ENCODE measurements at places on chromosomes 11 and 22. TPM values are rescaled to one million over a fixed set of nuclear protein-coding genes. Genes with fewer than 3 reads are reported as not detected.

- H3K4me1 ChIP-seq, result no peaks in the 10 kb centered on the region
- no peak overlapping the region for H3K4me3 ChIP-seq
These were observed 33.5 kb downstream of the GLB1L2 start for GRCh38 chr11:134365011-134365925.

DNA sequence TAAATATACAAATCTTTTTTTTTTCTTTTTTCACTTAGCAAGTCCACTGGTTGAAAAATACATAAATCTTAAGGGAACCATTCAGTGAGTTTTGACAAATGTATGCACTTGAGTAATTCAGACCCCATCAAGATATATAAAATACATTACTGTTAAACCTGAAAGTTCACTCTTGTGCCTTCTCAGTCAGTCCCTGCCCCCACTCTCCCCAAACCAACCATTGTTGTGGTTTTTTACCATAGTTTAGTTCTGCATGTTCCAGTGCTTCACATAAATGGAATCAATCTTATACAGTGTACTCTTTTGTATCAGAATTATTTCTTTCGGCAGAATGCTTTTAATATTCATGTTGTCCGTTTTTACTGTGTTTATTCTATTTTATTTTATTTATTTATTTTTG lies 26.1 kb downstream of the RNF214 start:
- H3K4me3 ChIP-seq, result no peak overlapping the region
- H3K36me3 ChIP-seq, result peaks cover 24% of the 10 kb centered on the region
- no peaks in the 10 kb centered on the region for H3K27me3 ChIP-seq
- no peak overlapping the region for H3K27ac ChIP-seq
- H3K4me1 ChIP-seq, result no peaks in the 10 kb centered on the region
- DNase-seq, result no peak

DNA sequence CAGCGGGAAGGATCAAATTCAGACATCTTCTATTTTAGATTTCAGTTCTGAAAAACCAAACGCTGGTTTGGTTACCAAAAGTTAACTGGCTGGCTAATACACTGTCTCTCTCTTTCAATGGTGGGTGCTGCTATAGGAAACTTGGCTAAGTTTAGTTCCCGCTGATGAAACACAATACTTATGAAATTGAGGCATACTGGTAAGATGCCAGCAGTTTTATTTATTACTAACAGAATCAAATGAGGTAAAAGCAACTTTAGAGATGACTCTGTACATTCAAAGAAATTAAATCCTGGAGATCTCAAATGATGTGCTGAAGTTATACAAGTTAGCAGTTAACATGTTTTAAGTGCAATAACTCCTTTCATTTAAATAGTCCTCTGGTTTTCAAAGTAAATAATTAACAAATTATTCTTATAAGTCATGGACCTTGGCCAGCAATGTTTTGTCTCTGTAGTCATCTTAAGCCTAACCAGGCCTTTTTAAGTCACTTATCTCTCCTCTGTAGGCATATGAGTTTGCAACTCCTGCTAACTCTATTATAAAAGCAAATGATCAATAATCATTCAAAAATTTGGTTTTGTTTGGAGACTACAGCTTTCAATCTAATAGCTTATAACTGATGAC lies 54.8 kb downstream of the PAK1 start:
- H3K4me3 ChIP-seq, result no peak overlapping the region
- H3K36me3 ChIP-seq, result no peaks in the 10 kb centered on the region
- peaks cover 21% of the 10 kb centered on the region for H3K4me1 ChIP-seq
- H3K27me3 ChIP-seq, result no peaks in the 10 kb centered on the region

DNA sequence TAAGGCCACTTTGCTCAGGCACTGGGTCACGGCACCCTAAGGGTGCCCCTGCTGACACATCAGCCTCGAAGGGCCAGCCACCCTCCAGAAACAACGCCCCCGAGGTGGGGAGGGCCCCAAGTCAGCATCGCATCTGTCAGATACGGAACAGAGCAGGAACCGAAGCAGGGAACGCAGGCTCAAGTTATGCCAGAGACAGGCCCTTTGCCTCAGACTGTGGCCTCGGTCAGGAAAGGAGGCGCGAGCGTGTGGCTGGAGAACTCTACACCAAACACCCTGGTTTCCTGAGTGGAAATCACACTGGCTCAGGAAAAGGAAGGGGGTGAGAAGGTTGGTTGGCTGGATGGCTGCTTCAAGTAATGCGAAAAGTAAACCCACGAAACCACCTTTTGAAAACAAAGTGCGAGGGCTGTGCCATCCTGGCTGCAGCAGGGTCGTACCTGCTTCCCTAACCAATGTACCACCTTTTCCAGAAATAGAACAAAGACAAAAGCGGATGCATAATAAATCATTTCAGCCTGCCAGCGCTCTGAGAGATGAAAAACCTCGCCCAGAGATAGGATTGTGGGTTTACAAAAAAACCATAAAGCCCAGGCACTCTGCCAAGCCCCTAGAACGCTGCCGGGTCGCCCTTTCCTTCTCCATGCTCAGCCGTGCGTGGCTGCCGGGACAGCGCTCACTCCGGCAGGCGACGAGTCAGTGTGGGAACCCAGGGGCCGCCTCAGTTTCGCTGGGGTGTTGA lies 38.6 kb downstream of the TRMU start:
- no peaks in the 10 kb centered on the region for H3K4me1 ChIP-seq
- no peak overlapping the region for H3K27ac ChIP-seq
- no peaks in the 10 kb centered on the region for H3K36me3 ChIP-seq
- no peak for DNase-seq

GRCh38 chr11:32052215-32052614 lies 38.7 kb upstream of the RCN1 start:
- H3K27me3 ChIP-seq, result peaks cover 3% of the 10 kb centered on the region
- DNase-seq, result no peak
- H3K36me3 ChIP-seq, result no peaks in the 10 kb centered on the region
- no peaks in the 10 kb centered on the region for H3K4me1 ChIP-seq
- no peak overlapping the region for H3K4me3 ChIP-seq

DNA sequence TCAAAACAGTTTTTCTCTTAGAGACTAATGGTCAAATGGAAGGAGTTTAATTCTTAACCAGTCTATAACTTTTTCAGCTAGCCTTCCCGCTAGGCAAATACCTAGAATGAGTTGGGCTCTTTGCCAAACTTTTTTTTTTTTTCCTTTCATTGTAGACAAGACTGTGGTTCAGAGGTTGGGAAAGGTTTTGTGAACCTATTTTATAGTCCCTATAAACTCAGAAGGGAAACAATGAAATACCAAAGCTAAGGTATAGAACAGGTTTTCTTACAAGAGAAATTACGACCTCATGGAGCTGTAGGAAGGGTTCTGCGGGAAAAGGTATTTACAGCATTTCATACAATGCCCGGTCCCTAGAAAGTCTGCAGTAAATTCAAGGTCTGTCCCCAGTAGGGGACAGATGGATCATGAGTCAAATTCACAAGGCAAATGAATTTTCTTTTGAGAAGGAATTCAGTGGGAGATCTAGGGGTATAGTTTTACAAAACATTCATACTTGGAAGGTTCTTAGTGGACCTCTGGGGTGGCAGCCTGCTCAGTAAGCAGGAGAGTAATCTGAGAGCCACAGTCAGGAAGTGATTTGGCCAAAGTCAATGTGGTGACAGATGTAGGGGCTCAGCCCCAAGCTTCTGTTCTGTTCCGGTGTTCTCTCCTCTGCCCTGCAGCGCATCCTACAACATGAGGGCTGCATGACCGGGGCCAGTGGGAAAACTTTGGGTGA lies 146.8 kb downstream of the DBX1 start:
- no peaks in the 10 kb centered on the region for H3K36me3 ChIP-seq
- no peaks in the 10 kb centered on the region for H3K27me3 ChIP-seq
- peak; percentile 55 for DNase-seq
- peaks cover 10% of the 10 kb centered on the region for H3K4me1 ChIP-seq

FAM180B gene
- not detected for total RNA-seq

NECTIN1 gene
- 2.2 TPM for total RNA-seq

SPINDOC gene
- total RNA-seq, result 2.7 TPM

GRCh38 chr11:79413268-79413667 lies 27.6 kb downstream of the TENM4 start:
- H3K27me3 ChIP-seq, result no peaks in the 10 kb centered on the region
- H3K27ac ChIP-seq, result no peak overlapping the region
- peaks cover 8% of the 10 kb centered on the region for H3K4me1 ChIP-seq

DBX1 gene
- not detected for total RNA-seq

DNA sequence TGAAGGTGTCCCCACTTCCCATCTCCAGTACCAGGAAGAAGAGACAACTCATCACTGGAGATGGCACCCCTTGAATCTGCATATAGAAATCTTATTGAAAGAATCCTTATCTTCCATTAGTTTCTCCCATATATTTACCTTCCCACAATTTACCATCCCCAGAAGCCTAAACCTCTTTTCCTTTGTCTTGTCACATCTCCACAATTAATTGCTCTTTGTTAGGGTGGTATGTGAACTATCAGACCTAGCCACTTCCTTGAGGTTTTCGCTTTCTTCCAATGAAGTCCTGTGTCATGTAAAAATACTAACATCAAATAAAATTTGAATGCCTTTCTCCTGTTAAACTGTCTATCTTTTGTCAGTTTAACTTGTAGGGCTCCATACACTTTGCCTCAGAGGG lies 37.9 kb downstream of the FAM227A start:
- H3K36me3 ChIP-seq, result no peaks in the 10 kb centered on the region
- no peak overlapping the region for H3K27ac ChIP-seq
- no peaks in the 10 kb centered on the region for H3K27me3 ChIP-seq
- peaks cover 10% of the 10 kb centered on the region for H3K4me1 ChIP-seq
- no peak for DNase-seq
- H3K4me3 ChIP-seq, result no peak overlapping the region

DNA sequence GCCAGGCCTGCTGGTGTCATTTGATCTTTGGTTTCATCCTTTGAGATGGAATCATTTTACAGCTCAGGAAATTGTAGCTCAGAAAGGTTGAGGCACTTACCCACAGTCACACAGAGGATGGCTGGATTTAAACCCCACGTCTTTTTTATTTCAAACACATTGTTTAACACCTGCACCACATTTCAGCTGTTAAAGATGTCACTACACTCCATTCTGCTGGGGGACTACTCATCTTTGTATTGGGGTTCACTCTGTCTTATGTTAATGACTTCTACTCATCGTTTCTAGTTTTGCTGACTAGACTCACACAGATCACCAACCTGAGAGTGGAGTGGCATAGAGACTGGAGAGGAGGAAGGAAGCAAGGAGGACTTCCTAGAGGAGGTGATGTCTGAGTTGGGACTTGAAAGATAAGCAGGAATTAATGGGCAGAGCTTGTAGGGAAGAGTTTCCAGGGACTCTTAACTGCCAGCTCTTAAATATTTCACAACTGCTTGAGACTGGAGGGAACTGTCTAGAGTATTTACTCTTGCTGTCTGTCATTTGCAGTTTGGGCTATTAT lies 80.0 kb downstream of the TP53I11 start:
- H3K36me3 ChIP-seq, result no peaks in the 10 kb centered on the region
- H3K27me3 ChIP-seq, result no peaks in the 10 kb centered on the region
- no peak overlapping the region for H3K4me3 ChIP-seq
- H3K27ac ChIP-seq, result no peak overlapping the region
- H3K4me1 ChIP-seq, result no peaks in the 10 kb centered on the region
- DNase-seq, result no peak

DNA sequence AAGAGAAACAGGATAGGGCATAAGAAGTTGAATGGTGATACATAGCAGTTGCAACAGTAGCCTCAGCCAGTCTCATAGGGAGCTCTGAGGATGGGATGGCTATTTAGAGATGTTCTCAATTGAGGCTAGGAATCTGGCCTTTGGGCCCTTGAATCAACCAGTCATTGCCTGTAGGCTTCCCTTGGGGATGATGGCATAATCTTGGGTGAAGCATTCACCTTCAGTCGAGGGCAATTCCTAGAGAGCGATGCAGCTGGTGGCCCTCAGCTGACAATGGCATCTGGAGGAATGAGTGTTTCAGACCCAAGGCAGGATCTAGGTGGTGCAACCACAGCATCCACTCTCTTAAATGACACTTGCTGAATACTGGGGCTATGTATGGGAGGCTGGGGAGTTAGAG lies 61.0 kb downstream of the CCDC81 start:
- H3K4me3 ChIP-seq, result no peak overlapping the region
- DNase-seq, result no peak
- peaks cover 13% of the 10 kb centered on the region for H3K36me3 ChIP-seq
- H3K4me1 ChIP-seq, result no peaks in the 10 kb centered on the region

DNA sequence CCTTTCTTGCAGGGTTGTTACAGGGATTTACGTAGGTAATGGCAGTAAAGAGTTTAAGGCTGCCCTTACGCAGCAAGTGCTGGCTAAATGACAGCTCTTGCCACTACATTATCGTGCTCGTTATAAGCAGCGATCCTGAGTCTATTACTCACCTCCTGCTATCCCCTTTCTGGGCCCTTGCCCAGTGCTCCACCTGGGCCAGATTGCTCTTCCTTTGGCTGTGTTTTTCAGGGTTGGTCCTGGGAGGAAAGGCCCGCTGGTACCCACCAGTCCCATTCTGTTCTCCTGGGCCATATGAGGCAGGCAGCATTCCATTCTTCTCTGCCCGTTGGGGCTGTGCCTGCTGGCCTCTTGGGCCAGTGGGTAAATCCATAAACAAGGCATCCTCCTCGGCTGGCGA lies 87.5 kb downstream of the C11orf58 start:
- H3K27me3 ChIP-seq, result no peaks in the 10 kb centered on the region
- peaks cover 6% of the 10 kb centered on the region for H3K4me1 ChIP-seq
- H3K36me3 ChIP-seq, result no peaks in the 10 kb centered on the region
- H3K27ac ChIP-seq, result no peak overlapping the region

SAA1 gene
- 145 TPM for total RNA-seq

DNA sequence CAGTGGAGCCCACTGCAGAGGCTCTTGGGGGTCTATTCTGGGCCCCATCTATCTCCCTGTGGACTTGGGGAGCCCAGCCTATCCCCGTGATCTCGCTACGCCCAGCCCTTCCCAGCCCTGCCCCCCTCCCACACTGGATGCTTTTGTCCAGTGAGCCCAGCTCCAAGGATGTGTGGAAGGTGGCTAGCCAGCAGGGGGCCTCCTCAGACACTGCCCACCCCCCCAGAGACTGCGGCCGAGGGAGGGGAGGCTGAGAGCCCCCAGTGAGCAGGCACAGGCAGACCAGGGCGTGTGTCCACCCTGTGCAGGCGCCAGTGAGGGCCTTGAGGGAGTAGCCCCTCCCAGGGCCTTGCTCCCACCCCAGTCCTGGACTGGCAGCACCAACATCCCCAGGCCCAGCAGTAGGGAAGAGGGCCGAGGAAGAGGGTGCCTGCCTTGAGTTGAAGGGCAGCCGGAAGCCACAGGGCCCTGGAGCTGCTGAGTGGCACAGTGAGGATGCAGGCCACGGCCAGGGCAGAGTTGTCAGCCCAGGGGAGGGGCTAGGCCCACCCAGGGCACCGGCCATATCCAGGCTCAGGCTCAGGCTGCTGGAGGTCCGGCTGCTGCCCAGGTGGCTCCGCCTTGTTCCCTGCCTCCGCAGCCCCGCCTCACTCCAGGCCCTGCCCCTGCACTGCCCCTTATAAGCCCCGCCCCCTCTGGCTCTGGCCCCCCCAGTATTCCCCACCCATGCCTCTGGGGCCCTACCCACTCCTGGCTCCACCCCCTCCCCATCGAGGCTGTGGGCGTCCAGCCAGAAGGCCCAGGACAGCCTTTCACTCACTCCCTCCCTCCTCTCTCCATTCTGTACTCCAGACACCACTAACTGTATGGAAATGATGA lies 28.0 kb downstream of the MOB2 start:
- H3K4me3 ChIP-seq, result no peak overlapping the region
- no peaks in the 10 kb centered on the region for H3K27me3 ChIP-seq
- H3K36me3 ChIP-seq, result no peaks in the 10 kb centered on the region

- H3K4me1 ChIP-seq, result no peaks in the 10 kb centered on the region
- no peak overlapping the region for H3K4me3 ChIP-seq
- peaks cover 36% of the 10 kb centered on the region for H3K27me3 ChIP-seq
- no peaks in the 10 kb centered on the region for H3K36me3 ChIP-seq
- no peak for DNase-seq
- no peak overlapping the region for H3K27ac ChIP-seq
These were observed 27.0 kb downstream of the MFNG start for GRCh38 chr22:37459206-37459605.
